ENCODE measurements at places on chromosomes 12 and 14. TPM values are rescaled to one million over a fixed set of nuclear protein-coding genes. Genes with fewer than 3 reads are reported as not detected.

LBHD2 gene
- polyA plus RNA-seq: not detected

ESYT1 gene
- polyA plus RNA-seq: 273 TPM

- no peak for DNase-seq
These were observed 17.1 kb downstream of the HELB start for GRCh38 chr12:66319266-66319954.

GRCh38 chr12:95820096-95820703, 29.6 kb upstream of the NTN4 start:
- no peak for DNase-seq

- DNase-seq: no peak
These were observed 6.0 kb upstream of the LRP6 start for GRCh38 chr12:12272869-12273268.

DNA sequence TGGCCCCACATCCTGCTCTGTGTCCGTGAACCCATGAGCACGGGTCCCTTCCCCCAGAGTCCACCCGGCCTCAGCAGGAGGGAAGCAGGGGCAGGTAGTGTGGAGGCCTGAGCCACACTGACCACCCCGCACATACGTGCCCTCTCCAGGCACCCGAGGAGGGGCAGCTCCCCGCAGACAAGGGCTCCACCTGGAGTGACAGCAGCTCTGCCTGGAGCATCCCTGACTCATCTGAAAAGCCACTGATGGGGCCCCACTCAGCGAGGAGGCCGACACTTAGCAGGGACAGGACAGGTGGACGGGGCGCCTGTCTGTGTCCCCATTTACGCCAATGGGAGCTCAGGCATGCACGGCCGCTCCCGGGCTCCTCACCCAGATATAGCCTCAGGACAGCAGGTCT, 237.6 kb upstream of the SFSWAP start:
- DNase-seq: no peak
